ENCODE measurements at places on chromosomes 1 and 21.

- no peak for DNase-seq
These were observed 428.8 kb downstream of the SMYD3 start for GRCh38 chr1:246078126-246078887.

DNA sequence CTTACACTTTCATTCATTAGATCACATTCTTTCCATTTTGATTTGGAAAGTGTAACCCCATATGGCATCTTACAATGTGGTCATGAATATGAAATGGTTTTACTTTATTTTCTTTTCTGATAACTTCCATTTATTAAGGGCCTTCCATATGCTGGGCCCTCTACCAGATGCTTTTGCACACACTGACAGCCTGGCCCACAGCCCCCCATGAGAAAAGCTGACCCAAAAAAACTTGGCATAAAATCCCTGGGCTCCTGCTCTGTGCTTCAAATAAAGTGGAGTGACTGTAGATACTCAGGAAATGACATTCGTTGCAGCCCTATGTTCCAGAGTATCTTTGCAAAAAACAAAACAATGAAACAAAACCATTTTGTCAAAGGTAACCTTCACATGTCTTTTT is 48.8 kb downstream of the PRDX6 start:
- no peak for DNase-seq

- DNase-seq, result no peak
These were observed at the start of gene MYBPH for GRCh38 chr1:203175237-203175826. Gene MYBPH (minus strand): TSS chr1:203175826. CDS start chr1:203175755, 71 bp downstream.

DNA sequence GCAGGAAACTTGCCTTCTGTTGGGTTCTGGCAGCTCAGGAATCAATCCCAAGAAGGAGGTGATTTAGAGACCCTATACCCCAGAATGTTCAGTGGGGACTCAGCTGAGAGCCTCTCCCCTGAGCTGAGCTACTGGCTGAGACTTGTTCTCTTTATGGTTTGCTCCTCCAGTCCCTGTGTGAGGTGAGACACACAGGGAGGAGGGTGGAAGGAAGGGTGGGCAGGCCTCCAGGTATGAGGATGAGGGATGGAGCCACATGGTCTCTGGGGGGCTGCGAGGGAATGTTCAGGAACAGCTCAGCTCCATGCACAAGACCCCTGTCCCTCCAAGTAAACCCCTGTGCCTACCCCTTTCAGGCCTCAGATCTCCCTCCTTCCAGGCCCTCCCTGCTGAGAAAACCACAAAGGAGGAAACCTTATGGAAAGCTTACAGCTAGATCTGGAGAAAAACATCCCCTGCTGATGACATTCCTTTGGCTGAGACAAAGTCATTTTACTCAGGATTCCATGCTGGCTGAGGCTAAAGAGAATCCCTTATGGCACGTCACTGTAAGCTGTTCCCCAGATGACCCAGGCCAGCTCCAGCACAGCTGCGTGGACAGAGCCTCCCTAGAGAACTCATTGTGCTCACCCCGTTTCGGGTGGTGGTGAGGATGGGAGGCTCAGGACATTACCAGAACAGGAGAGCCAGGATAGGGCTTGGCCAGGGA is 91.5 kb upstream of the IPO9 start:
- no peak for DNase-seq

DNA sequence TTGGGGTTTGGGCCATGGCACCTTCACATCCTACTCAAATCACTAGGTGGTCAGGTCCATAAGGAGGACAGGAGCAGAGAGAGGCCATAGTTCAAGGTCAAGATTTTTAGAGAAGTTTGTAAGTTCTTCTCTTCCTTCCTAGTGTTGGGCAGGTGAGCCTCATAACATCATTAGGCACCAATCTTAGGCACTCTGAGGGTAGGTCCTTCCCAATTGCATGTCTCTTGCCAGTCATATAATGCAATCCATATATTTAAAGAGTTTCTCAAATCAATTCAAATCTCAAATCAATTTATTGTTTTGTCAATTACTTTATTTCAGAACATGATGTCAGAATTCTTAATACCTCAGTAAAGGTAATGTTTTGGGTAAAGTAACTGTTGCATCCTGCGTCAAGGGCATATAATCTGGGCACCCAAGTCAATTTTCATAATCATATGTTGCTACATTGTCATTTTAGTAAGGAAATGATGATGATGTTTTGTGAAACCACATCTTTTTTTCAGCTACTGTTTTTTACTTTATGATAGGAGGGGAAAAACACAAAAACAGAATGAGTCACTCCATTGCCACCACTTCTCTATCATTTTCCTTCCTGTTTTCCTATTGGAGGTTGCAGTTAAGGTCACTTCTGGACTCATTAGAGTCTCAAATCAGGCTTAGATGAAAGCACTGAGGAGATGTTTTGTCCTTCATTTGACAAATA is 122.7 kb downstream of the UCHL5 start:
- no peak for DNase-seq

Data from NK-92 treated with Interleukin-12 subunit alpha and Interleukin-12 subunit beta, amount 100 ng/mL, for 24 hours (cell line).